ENCODE measurements at places on chromosomes 3 and 15. TPM values are rescaled to one million over a fixed set of nuclear protein-coding genes. Genes with fewer than 3 reads are reported as not detected.
A peak's percentile ranks its signal among the peaks of the same experiment; 100 is the strongest.

The DUOXA1 gene
- polyA plus RNA-seq = 0.43 TPM

The FSD2 gene
- polyA plus RNA-seq = under 0.01 TPM

- DNase-seq = no peak
Measured at GRCh38 chr3:149466192-149466591, 8.3 kb upstream of the TM4SF4 start.

DNA sequence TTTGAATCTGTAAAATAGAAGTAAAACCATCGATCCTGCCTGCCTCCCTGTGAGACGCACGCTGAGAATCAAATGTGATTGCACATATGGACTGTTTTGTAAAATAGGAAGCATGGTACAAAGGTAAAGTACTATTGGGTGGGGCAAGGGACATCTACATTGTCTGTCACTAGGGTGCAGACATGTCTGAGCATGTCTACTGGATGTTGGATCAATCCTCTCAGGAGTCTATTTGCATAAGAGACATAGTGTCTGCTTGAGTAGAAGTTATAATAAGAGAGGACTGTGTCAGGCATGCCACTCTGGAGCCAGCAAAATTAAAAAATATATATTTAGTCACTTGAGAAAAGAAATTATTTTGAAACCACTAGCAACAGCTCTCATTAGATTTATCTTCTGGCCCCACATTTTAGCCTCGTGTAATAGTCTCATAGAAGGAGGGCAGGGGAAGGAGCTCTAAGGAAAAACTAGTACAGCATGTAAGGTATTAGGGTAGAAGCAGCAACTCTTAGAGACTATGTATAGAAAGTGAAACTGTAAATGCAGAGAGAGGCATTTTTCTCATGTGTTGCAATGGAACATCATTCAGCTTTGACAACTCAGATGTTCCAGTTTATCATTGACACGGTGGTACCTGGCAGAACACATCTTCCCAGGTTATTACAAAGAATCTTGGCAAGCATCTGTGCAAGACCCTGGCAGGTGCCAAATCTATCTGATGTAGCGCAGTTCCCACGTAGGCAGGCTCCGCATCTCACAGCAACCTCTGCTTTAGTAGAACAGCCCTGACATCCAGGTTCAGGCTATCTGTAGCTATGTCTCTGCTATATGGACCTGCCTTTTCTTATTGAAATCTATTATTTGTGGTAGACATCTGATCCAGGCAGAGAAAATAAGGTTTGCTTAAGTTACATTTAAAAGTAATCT lies 85.2 kb upstream of the CHL1 start:
- no peak for DNase-seq

- DNase-seq = peak; percentile 71
Measured at GRCh38 chr15:74376825-74377581, 9.6 kb upstream of the CYP11A1 start.

- no peak for DNase-seq
Measured at GRCh38 chr3:60580809-60581208, 670.4 kb downstream of the FHIT start.

DNA sequence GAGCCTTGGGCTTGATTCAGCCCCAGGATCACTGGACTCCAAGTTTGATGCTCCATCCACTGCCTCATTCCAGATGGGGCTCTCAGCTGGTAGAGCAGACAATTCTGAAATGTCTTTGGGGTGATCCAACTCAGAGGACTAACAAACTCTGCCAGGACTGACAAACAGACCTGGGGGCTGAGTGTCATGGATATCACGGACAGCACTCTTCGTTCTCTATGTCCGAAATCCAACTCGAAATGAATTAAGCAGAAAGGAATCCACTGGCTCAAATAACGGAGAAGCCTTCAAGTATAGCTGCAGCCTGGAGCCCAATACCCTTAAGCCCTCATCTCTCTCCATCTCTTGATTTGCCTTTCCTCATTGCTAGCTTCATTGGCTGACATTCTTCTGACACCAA lies 14.2 kb downstream of the SLC38A3 start:
- DNase-seq = no peak

DNA sequence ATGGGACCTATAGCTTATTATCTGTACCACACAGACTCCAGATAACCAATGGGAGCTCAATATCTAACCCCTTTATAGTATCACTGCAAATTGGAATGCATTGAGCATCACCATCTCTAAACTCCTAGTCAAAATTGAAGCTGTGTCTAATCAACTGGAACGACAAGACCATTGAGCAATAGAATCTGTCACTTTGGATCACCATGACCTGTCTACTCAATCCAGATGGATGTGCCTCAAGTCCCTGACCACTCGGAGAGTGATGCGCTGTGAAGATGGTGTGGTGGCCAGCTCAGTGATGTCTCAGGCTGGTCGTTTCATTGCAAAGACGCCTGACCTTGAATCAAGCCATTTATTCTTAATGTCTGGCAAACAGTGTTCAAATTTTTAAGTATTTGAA lies 160.5 kb downstream of the SEMA6D start:
- no peak for DNase-seq

DNA sequence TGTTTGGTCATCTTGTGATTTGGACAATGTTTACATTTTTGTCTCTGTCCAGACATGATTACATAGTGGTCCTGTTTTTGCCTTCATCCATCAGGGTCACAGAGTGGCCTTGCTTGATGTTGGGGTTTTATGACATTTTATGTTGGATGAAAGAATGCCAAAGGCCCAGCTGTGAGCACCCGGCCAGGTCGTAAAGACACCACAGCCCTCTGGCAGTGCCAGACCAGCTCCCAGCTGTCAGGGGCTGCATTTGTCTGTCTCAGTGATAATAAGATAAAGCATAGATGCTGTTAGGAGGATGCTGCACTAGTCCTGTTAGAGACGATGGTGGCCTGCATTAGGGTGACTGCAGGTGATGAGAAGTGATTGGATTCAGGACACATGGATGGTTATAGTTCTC lies 117.5 kb downstream of the FAM174B start:
- DNase-seq = no peak

GRCh38 chr3:130853581-130853980 lies 40.3 kb upstream of the ATP2C1 start:
- no peak for DNase-seq
